Cardiac muscle cell (in vitro differentiated cells and primary cell): ENCODE measurements at places on chromosomes 3 and 15. TPM values are rescaled to one million over a fixed set of nuclear protein-coding genes. Genes with fewer than 3 reads are reported as not detected.

The CHRNA7 gene
- 4.2 and 7.7 TPM in 2 replicates for total RNA-seq

The COMMD4 gene
- 66.3 and 94.3 TPM in 2 replicates for total RNA-seq

The PARP9 gene
- 0.25 and 0.42 TPM in 2 replicates for total RNA-seq

The LRRN1 gene
- 0.85 and 3.0 TPM in 2 replicates for total RNA-seq

The CCDC71 gene
- total RNA-seq = 44.4 and 59.2 TPM in 2 replicates

The KCNAB1 gene
- total RNA-seq = 0.06 TPM in 1 of 2 replicates, not detected in the other

The POPDC2 gene
- total RNA-seq = 180 and 214 TPM in 2 replicates

The TCF12 gene
- 135 and 137 TPM in 2 replicates for total RNA-seq

The ADIPOQ gene
- not detected in 2 replicates for total RNA-seq

The C3orf20 gene
- 0.21 and 0.92 TPM in 2 replicates for total RNA-seq

The DGKG gene
- 0.15 and 0.92 TPM in 2 replicates for total RNA-seq

The MESD gene
- total RNA-seq = 19.1 and 20.1 TPM in 2 replicates

The C2CD4A gene
- not detected in 2 replicates for total RNA-seq

The ANKRD63 gene
- 24.4 and 104 TPM in 2 replicates for total RNA-seq

The TNFAIP8L3 gene
- not detected in 2 replicates for total RNA-seq

The GP9 gene
- total RNA-seq = not detected in 2 replicates

The CFAP100 gene
- total RNA-seq = not detected in 2 replicates

GRCh38 chr15:100940767-100941379 lies 21.7 kb downstream of the LRRK1 start:
- DNase-seq = no peak

GRCh38 chr3:188179006-188179966 lies 25.3 kb downstream of the LPP start:
- DNase-seq = peak; percentile 64

DNA sequence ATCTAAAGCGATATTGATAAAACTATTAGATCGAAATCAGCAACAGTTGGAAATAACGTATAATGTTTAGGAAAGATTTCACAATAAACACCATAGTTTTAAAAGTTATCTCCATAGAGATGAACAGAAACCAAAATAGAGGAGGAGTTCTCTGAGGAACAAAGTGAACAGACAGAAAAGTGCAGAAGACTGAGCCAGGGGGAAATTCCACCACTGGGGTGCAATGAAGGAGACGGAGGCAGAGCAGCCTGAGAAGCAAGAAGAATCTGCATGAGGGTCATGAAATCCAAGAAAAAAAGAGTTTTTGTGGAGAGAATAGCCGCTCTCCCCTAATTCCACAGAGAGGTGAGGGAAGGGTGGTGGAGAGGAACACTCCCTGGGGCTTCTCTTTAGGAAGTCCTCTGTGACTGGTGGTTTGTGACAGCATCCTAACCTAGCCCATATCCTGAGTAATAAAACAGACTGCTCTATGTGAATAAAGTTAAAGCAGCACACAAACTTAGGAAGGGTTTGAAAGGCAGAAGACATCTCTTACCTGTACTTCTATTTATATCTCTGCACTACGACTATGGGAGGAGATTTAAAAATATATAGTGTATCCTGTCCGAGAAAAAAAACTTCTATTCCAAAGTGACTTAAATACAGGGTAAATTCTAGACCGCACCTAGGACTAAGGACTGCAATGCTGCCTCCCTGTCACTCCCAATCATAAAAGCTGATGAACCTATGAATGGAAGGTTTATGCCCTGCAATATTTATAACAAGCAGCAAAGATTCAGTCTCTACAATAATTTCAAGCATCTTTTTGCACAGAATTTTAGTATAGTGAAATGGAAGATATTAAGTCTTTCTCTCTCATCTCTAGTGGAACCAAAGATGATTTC lies 22.9 kb downstream of the ATP8B4 start:
- no peak for DNase-seq

- DNase-seq = no peak
Measured at GRCh38 chr3:40915346-40915865, 283.9 kb upstream of the CTNNB1 start.

DNA sequence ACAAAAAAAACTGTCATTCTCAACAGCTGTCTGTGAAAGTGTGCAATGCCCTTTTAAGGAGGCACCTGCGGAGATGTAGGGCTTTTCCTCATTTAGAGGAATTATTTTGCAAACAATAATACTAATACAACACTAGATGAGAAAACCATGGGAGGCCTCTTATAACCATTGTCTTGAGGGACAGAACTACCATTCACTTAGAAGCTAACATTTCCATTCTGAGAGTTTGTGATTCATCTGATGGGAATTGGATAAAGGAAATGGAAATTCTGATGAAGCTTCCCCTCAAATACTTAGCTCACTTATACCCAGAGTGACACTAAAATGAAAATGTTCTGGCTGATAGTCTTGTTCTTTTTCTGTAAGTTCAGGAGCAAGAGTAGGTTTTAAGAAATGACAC lies 147.7 kb downstream of the CADPS start:
- DNase-seq = no peak

- DNase-seq = no peak
Measured at GRCh38 chr3:39671600-39671999, 137.8 kb upstream of the MYRIP start.

- peak; percentile 61 for DNase-seq
Measured at GRCh38 chr3:186193534-186194450, 84.9 kb upstream of the ETV5 start.

GRCh38 chr15:76431971-76432370 lies 95.4 kb downstream of the ISL2 start:
- peak; percentile 69 for DNase-seq

- DNase-seq = peak; percentile 59
Measured at GRCh38 chr3:131794766-131795388, 239.9 kb downstream of the CPNE4 start.

DNA sequence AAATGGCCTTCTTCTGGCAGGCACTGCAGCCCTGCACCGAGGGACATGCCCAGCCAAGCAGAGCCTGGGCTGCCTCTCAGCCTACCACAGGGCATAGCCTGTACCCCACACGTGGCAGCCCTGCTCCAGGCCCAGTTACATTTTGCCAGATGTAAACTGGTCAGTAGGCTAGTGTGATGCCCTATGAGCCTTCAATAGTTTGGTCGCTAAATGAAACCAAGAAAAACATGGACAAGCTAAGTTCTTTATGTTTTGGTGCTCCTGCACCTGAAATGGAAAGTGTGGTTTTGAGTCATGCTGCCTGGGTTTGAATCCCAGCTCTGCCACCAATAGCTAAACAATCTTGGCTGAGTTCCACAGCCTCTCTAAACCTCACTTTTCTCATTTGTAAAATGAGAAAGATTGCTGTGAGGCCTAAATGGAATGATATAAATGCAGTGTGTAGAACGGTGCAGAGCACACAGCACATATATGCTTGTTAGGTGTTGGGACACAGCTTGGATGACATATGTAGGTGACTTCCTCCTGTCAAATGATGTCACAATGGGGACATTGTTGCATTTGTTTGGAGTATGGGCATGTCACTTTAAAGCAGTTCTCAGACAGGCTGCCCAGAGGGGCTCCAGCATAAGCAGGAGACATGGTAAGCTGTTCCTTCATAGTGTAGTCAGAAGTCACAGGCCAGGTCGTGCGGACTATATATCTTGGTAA lies 57.4 kb downstream of the ZBTB38 start:
- DNase-seq = no peak

DNA sequence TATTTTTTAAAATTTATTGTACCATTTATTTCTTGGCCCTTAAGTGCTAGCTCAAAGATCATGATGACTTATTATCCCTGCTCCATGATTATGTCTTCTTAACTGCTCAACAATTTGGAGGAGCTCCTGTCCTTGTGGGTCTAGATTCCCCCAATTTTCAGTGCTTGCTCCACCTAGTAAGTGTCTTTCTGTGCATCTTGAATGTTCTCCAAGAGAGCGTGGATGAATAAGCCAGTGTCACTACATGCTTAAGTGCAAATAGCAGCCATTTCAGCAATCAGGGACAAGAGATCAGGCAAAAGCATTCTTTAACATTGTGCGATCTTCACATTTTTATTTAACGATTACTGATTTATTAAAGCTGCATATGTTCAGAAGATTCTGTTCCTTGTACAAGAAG lies 99.4 kb downstream of the ALCAM start:
- no peak for DNase-seq

- DNase-seq = no peak
Measured at GRCh38 chr3:125470671-125471070, 49.3 kb downstream of the SNX4 start.

DNA sequence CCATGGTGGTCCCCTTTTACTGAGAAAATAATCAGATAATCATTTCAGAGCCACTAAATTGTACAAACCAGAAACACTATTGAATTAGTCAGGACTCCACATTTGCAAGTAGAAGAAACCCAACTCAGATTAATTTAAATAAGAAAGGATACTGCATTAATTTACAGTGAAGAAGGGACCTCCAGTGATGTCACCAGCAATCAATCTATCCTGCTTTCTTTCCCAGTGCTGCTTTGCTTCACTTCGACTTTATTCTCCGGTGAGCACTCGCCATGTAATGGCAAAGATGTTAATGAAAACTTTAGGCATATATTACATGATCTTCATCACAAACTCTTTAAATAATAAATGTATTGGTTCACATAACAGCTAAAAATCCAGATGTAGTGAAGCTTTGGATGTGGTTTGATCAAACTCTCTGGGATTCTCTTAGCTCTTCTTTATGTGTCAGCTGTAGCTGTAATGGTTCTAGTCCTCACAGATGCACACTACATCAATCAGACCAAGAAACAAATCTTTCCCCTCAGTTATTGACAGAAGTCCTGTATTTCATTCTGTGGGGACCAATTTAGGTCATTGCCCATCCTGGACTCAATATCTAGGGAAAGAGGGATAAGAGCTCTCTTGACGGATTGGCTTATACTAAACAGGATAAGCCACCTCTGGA lies 14.2 kb upstream of the ZBTB20 start:
- no peak for DNase-seq

GRCh38 chr3:21433751-21434150 lies 317.3 kb downstream of the ZNF385D start:
- DNase-seq = no peak

- no peak for DNase-seq
Measured at GRCh38 chr3:157103280-157103679, 56.7 kb downstream of the CCNL1 start.

GRCh38 chr15:73582851-73583379 lies 50.3 kb downstream of the NPTN start:
- DNase-seq = no peak

DNA sequence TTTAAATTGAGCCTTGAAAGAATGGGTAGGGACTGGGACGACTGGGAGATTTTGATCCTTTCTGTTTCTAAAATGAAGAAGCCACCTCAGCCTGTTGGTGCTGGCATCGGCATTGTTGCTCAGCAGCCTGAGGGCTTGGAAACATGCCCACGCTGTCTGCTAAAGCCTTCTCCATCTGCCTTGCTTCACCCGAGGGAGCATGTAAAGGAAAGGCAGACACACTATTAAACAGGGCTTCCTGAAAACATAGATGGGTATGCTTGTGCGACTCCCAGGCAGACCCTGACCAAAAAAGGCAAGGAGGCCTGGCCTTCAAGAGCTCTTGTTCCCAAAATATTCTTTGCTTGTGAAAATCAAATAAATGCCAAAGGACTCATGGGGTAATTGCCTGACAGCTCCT lies 84.2 kb upstream of the SLC4A7 start:
- no peak for DNase-seq

DNA sequence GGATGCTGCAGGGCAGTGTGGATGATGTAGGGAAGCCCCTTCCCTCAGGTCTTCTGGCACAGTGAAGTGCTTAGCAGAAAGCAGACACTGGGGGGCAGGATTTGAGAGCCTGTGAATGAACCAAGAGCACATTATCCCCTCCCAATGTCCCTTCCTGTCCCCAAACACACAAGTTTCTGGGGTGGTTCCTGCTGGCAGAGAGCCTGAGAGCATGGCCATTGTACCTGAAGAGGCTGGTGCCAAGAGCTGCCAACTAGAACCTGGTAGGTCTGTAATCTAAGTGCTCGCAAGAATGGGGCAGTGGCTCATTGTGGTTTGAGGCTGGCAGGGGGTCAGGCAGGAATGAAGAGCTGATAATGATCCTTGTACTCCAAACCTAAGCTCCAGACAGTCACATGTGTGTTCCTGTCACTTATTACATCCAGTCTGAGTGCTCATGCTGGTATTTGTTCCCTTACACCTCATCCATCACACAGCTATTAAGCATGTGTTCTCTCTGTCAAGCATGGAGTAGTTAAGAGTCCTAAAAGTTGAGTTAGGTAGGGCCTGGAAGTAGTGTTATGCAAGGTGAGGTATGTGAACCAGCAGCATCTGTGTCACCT lies 6.7 kb upstream of the CCR1 start:
- DNase-seq = no peak

DNA sequence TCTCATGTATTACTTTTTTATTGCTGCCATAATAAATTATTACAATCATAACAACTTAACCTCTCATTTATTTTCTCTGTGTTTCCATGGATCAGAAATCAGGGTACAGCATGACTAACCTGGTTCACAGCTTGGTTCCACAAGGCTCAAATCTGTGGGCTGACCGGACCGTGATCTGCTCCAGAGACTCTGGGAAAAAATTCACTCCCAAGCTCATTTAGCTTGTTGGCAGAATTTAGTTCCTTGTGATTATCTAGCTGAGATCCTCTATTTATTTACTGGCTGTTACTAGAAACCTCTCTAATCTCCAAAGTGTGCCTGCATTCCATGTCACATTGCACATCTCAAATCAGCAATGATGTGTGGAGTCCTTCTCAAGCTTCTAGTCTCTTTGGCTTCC lies 386.6 kb downstream of the DIPK2A start:
- DNase-seq = no peak

- no peak for DNase-seq
Measured at GRCh38 chr3:123155471-123156011, 46.2 kb upstream of the SEC22A start.

DNA sequence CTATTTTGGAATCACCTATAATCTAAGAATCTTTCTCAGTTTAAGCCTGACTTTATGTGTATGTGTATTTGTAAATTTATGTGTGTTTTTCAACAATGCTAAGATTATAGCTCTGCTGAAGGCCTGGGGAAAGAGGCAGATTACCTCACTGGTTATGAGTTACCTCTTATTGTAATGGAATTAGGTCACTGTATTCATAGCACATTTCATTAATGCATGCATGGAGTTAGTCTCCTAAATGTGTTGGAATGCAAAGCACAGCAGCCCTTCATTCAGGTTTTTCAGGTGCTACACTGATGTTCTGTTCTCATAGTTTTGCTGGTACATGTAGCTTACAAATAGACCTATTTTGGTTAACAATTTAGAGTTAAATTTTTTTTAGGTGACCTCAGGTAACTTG lies 9.5 kb downstream of the GPR87 start:
- DNase-seq = no peak

DNA sequence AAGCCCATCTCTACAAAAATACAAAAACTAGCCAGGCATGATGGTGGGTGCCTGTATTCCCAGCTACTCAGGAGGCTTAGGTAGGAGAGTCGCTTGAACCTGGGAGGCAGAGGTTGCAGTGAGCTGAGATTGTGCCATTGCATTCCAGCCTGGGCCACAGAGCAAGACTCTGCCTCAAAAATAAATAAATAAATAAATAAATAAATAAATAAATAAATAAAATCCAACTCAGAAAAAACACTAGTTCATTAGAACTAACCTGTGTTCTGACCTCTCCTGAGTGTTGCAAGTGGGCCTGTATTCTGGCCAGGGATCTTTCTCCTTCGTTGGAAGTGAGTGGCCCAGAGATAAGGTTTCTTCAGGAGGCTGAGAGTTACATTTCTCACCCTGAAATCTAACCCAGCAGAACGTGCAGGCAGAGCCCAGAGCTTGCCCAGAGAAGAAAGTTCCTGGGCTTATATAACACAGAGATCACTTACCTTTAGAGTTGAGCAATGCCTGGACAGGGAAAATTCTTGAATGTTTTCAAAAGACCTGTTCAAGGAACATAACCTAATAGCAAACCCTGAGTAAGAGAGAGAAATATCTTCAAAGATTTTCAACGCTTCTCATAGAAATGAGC lies 583.9 kb downstream of the MCTP2 start:
- DNase-seq = no peak
